ENCODE measurements at places on chromosomes 1 and 21. TPM values are rescaled to one million over a fixed set of nuclear protein-coding genes. Genes with fewer than 3 reads are reported as not detected.
A peak's percentile ranks its signal among the peaks of the same experiment; 100 is the strongest.

GRCh38 chr1:238257018-238257621 lies 366.4 kb upstream of the ZP4 start:
- no peak for DNase-seq

DNA sequence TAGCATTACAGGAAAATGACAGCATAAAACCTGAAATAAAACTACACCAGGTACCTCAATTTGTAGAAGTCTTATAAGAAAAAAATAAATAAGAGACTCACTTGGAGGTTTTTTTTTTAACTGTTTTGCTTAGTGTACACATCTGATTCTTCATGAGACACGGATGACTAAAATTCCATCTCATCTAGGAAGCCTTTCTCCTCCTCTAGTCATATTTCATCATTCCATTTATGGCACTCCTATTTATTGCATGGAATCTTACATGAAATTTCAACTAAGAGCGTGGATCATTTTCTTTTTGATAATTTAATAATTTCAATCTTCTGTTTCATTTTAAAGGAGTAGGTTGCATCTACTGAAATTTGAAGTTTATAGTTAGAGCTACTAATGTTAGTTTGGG lies 1.6 kb upstream of the PTGS2 start:
- peak; percentile 12 for DNase-seq

DNA sequence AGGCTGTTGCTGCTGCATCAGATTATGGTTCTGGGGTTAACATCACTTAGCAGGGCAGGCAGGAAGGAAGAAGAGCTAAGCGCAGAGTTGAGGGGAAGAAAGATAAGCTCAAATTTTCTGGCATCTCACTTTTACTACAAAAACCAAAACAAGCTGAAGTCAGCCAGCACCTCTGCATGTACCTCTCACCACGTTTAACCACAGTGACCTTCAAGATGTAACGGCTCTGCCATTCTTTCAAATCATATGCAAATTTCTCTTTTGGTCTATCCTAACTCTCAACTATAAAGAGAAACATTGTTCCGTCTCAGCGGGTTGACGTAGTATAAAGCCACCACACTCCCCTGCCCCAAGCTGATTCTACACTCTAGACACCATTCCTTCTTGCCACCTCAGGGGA lies 154.4 kb downstream of the OMA1 start:
- DNase-seq: no peak

DNA sequence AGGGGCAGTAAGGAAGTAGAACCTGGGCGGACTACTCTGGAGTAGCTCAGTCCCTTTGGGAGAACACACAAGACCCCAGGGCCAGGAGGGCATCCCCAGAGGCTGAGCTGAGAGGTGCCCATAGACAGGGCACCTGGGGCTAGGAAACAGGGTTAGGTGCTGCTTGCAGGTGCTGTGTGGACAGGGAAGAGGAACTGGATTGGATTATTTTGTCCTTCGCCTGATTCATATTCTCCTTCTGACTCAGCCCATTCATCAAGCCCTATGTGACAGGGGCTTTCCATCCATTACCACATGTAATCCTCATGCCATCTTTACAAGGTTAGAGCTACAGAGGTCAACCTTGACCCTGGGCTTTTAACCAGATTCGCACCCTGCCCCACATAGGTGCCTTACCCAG lies 183.9 kb downstream of the C1orf94 start:
- no peak for DNase-seq

DNA sequence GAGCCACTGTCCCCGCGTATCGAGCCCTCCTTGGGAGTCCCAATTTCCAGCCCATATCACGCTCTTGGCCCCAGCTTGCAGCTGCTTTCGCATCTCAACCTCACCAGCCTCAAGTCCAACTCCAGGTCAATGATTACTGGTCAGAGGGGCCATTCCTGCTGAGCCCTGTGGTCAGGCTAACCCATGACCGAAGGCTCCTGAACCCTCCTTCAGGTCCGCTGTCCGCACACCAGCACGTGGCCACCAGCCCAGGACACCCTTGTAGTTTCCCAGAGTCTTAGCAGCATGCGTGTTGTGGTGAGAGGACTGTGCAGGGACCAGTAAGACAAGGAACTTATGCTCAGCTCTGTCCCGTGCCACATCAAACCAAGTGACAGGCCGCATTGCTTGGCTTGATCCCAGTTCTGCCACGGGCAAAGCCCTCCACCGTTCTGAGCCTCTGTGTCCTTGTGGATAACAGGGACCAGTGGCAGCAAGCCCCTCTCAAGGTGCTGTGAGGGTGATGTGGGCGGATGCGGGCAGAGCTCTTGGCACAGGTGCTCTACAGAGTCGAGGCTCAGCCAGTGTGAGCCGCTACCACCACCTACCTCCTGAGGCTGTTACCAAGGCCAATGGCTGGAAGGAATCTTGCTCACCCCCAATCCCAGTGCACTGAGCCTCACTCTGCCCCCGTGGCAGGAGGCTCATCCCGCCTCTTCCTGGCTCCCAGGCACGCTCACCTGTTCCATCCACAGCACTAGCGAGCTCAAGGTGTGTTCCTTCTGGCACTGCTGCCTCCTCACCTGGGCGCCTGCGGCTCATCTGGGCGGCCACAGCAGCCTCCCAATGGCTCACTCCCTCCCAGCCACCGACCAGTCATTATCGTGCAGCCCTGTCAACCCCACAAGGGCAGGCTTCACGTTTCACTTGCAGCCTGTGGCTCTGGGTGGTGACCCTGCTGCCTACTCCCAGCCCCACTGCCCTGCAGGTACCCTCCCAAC lies 20.4 kb downstream of the KRTAP10-1 start:
- DNase-seq: no peak

GRCh38 chr1:204001166-204001901 lies 71.6 kb upstream of the SOX13 start:
- DNase-seq: no peak

- DNase-seq: no peak
Measured at GRCh38 chr21:38325216-38325615, 68.4 kb downstream of the KCNJ15 start.

GRCh38 chr1:9850442-9851162 lies 26.8 kb upstream of the CLSTN1 start:
- no peak for DNase-seq

DNA sequence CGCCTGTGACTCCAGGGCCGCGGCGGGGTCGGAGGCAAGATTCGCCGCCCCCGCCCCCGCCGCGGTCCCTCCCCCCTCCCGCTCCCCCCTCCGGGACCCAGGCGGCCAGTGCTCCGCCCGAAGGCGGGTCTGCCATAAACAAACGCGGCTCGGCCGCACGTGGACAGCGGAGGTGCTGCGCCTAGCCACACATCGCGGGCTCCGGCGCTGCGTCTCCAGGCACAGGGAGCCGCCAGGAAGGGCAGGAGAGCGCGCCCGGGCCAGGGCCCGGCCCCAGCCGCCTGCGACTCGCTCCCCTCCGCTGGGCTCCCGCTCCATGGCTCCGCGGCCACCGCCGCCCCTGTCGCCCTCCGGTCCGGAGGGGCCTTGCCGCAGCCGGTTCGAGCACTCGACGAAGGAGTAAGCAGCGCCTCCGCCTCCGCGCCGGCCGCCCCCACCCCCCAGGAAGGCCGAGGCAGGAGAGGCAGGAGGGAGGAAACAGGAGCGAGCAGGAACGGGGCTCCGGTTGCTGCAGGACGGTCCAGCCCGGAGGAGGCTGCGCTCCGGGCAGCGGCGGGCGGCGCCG lies at the start of gene SIM2:
Gene SIM2 (plus strand): TSS at position 135 of the 565 bp plus-strand sequence. CDS start 632 bp downstream, outside the sequence.
- DNase-seq: peak; percentile 52

The EPHA8 gene
- total RNA-seq: 0.04 TPM

The EFNA1 gene
- 15.3 TPM for total RNA-seq

The LEFTY1 gene
- total RNA-seq: 0.44 TPM

The HSD3B1 gene
- 0.53 TPM for total RNA-seq

The TPM3 gene
- 281 TPM for total RNA-seq

The RFX5 gene
- 28.1 TPM for total RNA-seq

The VAV3 gene
- 4.1 TPM for total RNA-seq

The FCRL5 gene
- total RNA-seq: not detected
